ENCODE measurements at places on chromosomes 2 and 18.

DNA sequence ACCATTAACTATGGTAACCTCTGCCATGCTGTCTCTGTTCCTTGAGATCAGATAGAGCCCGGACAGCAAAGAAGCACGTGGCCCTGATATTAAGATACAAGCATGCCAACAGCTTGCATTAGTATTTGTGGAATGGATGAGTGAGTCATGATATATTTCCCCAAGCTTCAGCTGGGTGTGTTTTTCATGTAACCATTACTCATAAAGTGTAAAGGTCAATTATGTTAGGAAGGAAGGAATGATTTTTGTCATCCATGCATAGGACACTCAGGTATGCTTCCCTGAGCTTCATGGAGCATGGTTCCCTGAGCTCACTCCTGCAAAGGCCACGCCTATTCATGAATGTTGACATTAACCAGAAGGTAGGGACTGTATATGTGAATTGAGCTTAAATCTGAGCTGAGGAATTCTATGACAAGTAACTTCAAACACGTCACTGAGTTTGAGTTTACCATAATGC, 74.6 kb downstream of the ARL4C start:
- DNase-seq = peak; percentile 89

GRCh38 chr18:4351005-4351404, 104.1 kb downstream of the DLGAP1 start:
- DNase-seq = no peak

DNA sequence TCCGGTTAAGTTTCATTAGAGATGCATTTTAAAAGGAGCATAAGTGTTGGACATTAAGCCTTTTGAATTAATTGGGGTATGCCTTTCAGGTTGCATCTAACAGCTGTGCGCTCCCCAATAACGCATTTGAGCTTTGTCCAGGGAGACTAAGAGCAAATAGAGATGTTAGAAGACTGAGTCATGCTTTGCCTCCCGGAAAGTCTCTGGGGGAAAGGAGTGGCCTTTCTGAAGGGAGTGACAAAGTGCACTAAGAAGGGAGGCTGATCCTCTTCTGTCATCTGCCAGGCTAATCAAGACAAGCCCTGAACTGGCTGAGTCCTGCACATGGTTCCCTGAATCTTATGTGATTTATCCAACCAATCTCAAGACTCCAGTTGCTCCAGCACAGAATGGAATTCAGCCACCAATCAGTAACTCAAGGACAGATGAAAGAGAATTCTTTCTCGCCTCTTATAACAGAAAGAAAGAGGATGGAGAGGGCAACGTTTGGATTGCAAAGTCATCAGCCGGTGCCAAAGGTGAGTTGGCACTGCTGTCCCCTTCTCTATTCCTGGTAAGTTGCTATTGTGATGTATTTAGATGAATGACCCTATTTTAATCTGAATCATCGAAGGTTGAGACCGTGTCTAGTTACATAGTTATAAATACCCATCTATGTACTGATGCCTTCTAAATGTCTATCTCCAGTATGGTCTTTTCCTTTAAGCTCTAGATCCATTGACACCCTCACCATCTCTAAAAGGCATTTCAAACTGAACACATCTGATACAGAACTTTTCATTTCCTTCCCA, 12.1 kb downstream of the TTL start:
- peak; percentile 50 for DNase-seq

- DNase-seq = no peak
These were observed 19.4 kb downstream of the ITGB1BP1 start for GRCh38 chr2:9403924-9404323.

DNA sequence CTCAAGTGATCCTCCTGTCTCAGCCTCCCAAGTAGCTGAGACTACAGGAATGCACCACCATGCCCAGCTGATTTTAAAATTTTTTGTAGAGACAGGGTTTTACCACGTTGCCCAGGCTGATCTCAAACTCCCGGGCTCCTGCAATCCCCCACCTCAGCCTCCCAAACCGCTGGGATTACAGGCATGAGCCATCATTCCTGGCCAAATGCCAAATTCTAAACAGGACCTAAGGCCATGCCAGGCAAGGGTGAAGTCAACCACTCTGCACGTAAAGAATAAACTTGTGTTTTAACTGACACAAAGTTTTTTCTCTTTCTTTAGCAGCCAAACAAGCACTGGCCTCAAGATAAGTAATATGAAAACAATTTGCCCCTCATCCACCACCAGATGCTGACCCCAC, 37.4 kb upstream of the SATB2 start:
- no peak for DNase-seq

DNA sequence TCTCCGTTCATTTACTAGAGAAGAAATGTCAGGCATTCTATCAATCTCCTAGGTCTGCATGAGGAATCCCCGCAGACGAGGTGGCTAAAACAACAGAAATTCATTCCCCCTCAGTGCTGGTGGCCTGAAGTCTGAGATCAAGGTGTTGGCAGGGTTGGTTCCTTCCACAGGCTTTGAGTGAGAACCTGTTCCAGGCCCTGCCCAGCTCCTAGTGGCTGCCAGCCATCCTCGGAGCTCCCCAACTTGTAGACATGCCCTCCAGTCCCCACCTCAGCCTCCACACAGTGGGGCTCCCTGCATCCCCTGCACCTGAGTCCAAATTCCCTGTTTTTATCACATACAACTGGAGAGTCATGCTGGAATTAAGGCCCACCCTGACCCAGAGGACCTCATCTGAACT, 145.3 kb upstream of the ALKAL2 start:
- DNase-seq = no peak

DNA sequence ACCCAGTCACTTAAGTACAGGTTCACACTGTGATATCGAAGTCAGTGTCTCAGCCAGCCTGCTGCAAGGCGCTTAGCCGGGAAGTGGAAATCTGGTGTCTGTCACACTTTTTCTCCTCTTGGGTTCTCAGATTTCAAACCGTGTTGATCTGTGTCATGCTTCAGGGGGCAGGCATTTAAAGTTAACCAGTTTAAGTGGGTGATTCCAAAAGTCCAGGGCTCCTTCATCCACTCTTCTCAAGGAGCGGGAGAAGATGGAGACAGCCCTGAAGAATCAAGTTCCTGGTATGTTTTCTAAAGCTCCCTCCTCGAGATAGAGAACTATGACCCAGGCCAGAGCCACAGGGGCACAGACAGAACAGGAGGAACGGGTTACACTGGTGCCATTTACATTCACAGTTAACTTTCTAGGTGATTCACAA, 331.7 kb downstream of the GBX2 start:
- no peak for DNase-seq

DNA sequence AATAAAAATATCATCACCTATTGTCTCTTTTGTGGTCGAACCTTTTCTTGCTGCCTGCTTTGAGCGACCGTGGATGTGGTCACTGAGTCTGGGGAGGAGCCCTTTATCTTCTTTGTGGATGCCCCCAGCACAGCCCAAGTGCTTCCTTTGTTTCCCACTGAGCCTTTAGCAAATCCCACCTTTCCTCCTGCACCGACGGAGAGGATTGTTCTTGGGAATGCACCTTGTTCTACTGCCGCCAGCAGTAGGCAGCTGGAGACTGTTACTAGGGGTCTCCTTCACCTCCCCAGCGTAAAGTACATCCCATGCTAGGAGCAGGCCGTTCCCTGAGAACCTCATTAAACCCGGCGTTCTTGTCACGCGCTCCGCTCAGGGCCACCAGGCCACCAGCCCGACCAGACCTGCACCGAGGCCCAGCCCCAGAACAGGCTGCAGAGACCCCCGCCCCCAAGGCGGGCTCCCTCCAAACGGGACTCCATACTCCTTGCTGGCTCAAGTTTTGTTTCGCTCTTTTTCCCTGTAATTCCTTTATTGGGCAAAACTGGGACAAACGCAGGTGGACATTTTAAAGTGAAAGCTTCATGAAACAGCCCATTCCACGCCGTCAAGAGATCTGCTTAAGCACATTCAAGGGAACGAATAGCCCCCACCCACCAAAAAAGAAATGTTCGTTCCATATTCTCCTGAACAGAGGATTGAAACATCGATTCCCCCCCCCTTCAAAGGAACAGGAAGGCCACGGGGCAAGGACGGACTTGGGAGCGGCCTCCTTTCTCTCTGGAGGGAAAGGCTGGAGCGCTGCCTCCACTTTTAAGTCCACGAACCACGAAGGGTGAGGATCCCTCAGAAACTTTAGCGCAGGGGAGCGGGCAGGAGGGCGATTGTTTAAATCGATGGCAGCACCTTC, 1.1 kb upstream of the MAT2A start:
- no peak for DNase-seq

DNA sequence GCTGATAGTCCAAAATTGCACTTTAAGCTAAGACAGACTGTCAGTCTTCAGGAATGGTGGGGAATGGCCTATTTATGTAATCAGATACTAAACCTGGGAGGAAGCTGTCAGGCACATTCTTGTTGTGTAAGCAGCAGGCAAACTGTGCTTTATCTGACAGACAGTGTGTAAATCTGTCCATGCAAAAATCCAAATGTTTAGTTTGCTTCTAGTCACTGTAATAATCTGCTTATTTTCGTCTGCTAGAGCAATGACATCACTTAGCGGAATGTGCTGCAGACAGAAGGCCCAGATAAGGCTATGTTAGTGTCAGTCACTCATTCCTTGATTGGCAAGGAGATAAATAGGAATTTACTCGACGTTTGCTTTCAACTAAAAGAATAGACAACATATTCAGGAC, 263.5 kb downstream of the ZNF407 start:
- no peak for DNase-seq

GRCh38 chr2:3638456-3638810, 19.6 kb upstream of the ALLC start:
- no peak for DNase-seq

DNA sequence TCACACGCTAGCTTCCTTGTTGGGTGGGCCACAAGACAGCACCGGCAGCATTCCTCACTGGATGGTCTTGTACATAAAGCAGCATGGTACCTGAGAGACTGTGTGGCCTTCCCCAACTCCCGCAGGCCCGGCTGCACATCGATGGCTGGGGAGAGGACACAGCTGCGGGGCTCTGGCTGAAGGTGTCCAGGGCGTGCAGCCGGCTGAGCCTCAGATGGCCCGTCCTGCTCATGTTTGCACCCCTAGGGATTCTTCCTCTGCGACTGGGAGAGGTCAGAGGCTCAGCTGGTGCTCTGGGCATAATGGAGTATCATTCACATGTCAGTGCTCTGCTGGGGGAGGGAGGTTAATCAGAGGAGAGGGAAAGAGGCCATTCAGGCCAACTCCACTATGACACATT, 207.9 kb downstream of the SEPTIN10 start:
- DNase-seq = no peak

GRCh38 chr18:45059695-45060094, 379.0 kb downstream of the SETBP1 start:
- DNase-seq = peak; percentile 26

GRCh38 chr2:70069049-70069448, 18.2 kb upstream of the PCBP1 start:
- DNase-seq = no peak

- no peak for DNase-seq
These were observed 201.5 kb downstream of the MTX2 start for GRCh38 chr2:176470713-176471112.

GRCh38 chr2:186917866-186918265, 68.9 kb upstream of the ZSWIM2 start:
- DNase-seq = no peak

GRCh38 chr2:168120730-168121129, 126.7 kb downstream of the STK39 start:
- no peak for DNase-seq

DNA sequence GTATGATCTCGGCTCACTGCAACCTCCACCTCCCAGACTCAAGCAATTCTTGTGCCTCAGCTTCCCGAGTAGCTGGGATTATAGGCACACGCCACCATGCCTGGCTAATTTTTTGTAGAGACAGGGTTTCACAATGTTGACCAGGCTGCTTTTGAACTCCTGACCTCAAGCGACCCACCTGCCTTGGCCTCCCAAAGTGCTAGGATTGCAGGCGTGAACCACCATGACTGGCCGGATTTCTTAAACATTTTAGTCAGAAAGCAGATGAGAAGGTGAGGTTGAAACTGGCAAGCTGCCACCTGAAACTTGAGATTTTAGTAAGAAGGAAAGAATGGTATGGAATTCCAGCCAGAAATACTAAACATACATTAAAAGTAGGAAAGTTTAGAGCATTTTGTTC, 31.9 kb downstream of the KLHL23 start:
- no peak for DNase-seq

DNA sequence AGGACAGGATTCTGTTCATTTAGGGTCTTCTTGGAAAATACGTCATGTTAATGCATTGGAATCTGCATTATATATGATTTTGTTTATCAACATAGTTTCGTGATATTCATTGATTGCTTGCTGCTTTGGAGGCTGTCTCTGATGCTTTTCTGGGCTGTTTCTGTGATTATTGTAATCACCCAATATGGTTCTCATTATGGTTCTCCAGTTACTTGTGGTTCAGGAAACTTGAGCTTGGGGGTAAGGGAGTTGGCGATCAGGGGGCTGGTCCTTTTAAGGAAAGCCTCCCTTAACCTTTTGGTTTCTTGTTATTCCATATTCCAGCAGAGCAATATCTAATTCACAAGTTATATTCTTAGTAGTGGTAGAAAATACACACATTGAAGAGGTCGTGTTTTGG, 17.4 kb upstream of the STON1 start:
- DNase-seq = no peak

GRCh38 chr2:72920318-72921087, 3.2 kb downstream of the EMX1 start:
- DNase-seq = no peak

- no peak for DNase-seq
These were observed 11.3 kb upstream of the MPP4 start for GRCh38 chr2:201709747-201710146.

- DNase-seq = no peak
These were observed 19.6 kb downstream of the RDH14 start for GRCh38 chr2:18540872-18541271.

DNA sequence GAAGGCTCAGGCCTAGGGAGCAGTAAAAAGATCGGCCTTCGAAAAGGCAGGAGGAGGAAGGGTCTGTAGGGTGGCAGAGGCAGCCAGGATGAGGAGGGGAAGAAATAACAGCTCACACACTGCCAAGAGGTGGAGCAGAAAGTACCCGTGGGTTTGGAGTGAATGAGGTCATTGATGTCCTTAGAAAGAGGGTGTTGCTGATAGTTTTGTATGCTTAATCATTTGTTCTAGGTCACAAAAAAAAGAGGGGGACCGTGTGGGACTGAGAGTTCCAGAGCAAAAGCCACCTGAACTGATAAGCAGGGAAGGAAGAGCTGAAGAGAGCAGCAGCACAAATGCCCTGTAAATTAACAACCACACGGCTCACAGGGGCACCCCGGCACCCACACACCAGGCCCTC, 140.4 kb downstream of the FAM161A start:
- no peak for DNase-seq

GRCh38 chr2:17793803-17794354, 22.4 kb upstream of the MSGN1 start:
- DNase-seq = no peak

DNA sequence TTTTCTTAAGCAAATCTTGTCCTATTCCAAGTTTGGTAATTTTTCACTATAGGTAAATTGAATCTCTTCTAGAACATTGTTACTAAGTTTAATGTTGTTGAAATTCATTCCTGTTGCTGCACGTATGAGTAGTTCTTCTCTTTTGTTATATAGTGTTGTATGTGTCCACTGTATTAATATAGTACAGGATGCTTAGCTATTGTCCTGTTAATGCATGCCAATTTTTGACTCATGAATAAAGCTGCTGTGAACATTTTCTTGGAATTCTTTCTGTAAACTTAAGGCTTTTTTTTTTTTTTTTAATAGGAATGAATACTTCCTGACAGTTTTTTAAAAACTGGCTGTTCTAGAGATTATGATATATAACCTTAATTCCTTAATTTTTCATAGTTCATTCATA, 326.9 kb downstream of the SLC4A3 start:
- no peak for DNase-seq

All from kidney capillary endothelial cell (primary cell).